ENCODE measurements at places on chromosomes 11 and 22.

GRCh38 chr22:25641650-25642049, 77.2 kb downstream of the GRK3 start:
- DNase-seq = no peak

GRCh38 chr11:35390737-35391682, 28.3 kb downstream of the SLC1A2 start:
- DNase-seq = no peak

DNA sequence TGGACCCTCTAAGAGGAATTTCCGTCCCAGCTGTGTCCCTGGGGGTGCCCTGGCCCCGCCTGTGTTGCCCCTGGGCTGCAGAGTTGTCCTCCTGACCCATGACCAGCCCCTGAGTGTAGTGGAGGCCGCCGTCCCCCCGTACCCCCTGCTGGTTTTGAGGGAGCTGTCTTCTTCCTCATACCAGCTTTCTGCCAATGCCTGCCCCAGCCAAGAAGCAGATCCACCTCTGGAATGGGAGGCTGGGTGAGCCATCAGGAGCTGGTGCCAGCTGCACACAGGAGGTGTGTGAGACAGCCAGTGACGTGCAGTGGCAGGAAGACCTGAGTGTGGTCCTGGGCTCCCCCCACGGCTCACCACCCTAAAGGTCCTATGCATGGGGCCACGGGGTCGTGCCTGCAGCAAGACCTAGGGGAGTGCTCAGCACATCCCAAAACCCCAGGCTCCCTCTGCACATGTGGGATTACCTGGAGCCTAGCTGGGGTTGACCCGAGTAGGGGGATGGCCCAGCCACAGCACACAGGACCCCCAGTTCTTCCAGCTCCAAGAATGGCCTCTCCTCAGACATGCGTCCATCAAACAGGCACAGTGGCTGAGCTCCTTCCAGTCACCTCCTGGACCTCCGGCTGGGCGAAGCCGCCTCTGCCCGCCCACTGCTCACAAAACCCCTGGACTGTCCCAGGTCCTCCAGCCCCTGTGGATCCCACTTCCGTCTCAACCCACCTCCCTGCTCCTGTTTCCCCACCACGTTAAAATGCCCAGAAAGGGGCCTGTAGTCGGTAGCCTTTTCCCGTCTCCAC, 647.6 kb downstream of the BRD1 start:
- DNase-seq = no peak

- DNase-seq = no peak
Measured at GRCh38 chr11:116948391-116948790, 111.0 kb upstream of the APOA1 start.

DNA sequence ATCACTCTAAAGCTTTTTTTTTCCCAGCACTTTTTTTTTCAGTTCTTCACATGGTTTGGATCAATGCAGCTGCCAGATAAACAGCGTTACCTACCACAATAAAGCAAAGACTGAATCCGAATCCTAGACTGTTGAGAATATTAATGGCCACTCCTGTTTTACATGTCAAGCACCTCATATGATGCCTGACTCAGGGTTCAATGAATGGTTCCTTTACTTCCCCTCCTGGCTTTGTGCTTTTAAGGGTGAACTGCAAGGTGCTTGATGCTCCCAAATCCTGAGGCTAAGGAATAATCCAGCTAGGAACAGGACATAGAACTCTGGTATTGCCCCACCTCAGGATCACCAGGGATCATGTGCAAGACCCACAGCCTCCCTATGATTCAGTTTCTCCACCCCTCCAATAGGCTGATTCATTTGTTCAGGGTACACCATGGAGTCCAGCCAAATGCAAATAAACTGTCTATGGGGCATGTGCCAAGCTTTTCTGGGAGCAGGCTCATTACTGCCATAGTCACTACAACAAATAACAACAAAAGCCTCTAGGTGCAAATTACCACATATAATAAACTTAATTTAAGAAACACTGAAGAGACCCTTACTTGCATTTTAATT, 104.3 kb downstream of the GAB2 start:
- DNase-seq = no peak

DNA sequence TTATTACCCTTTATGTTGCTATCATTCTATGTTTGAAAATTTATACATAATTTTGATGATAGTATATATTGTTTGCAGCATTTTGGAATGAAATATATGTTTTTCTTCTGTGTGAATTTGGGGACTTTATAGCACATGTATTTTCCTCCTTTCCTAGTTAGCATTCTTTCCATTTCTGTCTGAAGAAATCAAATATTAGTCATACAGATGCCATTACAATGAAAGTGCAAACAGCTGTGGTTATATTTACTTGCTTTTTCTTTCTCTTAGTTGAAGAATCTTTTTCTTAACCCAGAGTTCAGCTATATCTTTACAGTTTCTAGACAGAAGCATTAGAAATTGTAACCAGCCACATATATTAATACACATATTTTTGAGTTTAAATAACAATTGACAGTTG, 753.1 kb upstream of the ARHGAP42 start:
- DNase-seq = no peak

DNA sequence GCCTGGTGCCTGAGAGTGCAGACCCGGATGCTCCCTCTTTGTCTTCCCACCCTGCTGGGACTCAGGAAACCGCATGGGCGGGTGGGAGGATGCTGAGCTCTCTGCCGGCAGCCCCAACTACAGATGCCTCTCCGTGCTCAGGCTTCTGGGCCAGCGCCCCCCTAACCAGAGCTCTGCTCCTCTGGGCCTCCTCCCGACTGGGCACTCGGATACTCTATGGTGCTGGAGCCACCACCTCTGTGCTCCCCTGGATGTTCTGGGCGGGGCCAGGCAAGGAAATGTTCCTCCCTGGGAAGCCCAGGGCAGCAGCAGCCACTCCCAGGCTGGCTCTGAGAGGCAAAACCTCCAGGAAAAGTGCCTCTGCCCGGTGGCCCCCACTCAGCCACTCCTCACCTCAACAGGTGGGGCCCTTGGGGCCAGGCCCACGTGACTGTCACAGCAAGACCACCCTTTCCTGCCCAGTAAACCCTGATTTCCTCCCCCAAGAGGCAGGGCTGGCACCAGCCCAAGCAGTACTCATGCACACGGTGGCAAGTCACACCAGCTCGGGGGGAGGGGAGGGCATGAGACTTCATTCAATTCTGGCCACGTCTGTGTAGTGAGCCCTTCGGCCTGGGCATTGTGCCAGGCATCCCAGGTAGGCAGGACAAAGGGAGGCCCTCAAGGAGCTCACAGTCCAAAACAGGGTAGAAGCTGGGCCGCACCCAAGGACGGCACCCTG, 54.7 kb upstream of the TCF20 start:
- no peak for DNase-seq

DNA sequence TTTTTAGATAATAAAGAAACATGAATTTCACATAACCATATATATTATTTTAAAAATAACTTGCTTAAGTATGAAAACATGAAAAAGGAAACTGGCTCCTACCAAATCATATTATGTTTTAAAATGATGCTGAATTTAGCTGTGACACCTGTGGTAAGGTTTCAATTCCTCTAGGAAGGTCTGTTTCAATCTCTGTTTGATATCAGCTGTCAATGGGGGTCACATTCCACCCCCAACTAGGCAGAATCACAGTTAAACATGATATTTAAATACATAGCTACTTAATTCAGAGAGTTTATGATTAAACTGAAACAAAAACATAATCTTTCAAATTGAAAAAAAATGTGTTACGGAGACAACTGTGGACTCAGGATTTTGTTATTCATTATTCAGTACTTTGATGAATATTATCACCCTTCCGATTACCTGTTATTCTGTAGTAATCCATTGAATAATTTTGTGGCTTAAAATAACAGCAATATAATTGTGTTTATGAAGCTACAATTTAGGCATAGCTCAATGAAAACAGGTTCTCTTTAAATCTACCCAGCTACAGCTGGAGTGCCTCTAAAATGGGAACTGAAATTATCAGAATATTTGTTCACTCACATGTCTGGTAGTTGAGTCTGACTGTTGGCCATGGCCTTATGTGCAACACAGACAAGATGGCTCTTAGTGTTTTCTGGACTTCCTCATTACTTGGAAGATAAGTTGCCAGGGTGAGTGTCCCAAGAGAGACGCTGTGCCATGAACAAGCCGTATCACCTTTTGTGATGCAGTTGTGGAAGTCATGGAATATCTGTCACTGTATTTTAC, 244.6 kb upstream of the ANO3 start:
- DNase-seq = no peak

DNA sequence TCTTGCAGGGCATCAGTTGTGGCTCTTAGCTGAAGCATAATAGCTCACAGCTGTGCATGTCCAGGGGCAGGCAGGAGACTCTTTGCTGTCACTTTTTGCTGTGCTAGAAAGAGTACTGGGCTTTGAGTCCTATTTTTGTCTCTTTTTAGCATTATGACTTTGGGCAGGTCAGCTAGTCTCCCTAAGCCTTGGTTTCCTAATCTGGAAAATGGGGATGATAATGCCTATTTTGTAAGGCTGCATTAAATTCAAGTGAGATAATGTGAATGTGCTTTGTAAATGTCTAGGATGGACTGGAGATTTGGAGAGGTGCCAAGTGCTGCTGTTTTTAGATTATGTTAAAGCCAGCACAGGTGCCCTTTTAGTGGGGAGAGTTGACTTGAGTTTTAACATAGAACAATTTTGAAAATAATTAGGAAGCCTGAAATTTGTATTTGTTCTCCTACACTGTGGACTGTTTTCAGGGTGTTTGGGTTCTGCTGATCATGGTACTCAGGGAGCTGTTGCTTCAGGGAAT, 19.1 kb downstream of the CABIN1 start:
- no peak for DNase-seq

DNA sequence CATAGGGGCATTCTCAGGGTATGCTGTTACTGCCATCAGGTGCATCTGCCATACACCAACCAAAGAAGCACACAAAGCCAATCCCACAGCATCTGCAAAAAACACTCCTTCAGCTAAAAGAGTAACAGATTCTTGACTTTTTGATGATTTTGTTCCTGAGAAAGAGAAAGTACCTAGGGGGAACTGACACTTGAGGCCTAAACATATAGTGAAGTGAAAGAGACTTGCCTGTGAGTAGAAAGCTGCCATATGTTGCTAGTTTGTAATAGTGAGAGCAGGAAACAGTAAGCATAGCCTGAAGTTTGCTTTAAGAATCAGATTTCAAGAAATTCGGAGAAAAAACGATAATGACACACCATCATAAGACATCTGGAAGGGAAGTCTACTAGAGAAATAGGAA, 97.9 kb upstream of the CTSC start:
- DNase-seq = no peak

DNA sequence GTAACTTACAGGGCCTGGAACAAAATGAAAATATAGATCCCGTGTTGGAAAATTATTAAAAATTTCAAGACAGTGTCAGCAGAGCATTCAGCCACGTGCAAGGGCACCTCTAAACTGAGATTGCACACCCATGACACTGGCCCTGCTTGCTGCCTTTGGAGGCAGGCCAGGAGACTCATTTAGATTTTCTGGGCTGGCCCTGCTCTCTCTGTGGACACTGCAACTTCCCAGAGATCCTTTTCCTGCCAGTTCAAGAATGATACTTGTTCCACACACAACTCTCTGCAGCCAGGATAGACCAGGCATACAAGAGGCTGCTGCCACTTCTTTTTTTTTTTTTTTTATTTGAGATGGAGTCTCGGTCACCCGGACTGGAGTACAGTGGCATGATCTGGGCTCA, 56.7 kb upstream of the PTPRJ start:
- no peak for DNase-seq

DNA sequence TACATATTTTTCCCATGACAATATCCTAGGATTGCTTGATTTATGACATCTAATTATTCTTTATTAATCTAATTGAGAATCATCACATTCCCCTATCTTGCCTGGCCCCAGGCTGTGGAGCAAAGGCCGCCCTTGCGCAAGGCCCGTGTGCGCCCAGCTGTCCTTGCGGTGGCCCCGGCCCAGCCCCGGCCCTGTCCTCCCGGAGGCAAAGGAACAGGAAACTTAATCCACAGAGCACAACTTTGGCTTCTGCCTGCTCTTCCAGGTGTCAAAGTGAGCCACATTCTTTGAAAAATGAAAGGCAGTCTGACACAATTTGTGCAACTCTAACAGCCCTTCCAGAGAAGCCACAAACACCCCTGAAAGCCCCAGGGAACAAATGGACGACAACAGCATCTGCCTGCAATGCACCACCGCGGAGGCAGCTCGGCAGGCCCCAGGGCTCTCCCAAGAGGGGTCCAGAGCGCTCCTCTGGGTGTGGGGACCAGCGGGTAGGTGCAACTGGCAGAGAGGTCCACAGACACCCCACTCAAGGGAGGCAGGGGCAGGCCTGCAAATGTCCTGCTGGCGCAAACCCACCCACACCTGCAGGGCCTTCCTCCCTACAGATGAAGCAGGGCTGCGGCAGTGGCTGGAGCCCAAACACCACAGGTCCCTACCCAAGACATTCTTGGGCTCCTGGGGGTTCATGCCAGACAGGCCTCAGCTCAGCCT, 30.3 kb downstream of the GNB1L start:
- no peak for DNase-seq

DNA sequence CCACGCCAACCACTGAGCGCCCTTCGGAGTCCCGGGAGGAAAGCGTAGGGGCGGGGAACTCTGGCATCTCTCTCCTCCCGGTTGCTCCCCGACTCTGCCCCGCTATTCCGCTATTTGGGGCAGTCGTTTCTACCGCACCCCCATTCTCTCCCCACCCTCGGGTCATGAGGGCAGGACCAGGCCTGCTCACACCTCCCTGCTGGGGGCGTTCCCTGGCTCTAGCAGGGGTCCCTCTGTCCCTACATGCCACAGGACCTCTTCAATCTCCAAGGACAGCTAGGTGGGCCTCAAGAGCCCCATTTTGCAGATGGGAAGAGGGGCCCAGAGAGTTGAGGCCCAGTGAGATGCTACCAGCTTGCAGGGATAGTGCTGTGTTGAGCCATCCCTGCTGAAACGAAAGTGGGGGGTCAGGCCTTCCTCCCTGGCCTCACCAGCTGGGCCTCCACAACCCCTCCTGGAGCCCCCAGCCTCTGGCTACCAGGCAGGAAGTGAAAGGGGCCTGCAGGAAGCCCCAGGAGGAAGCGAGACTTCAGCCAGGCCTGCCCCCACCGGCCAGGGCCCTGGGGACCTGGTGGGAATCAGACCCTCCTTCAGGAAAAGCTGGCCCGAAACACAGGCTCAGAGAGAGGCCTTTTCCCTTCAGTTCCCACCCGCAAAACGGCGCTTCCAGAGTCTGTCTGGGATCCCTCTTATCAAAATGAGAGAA, 5.5 kb upstream of the SHISA8 start:
- DNase-seq = no peak

DNA sequence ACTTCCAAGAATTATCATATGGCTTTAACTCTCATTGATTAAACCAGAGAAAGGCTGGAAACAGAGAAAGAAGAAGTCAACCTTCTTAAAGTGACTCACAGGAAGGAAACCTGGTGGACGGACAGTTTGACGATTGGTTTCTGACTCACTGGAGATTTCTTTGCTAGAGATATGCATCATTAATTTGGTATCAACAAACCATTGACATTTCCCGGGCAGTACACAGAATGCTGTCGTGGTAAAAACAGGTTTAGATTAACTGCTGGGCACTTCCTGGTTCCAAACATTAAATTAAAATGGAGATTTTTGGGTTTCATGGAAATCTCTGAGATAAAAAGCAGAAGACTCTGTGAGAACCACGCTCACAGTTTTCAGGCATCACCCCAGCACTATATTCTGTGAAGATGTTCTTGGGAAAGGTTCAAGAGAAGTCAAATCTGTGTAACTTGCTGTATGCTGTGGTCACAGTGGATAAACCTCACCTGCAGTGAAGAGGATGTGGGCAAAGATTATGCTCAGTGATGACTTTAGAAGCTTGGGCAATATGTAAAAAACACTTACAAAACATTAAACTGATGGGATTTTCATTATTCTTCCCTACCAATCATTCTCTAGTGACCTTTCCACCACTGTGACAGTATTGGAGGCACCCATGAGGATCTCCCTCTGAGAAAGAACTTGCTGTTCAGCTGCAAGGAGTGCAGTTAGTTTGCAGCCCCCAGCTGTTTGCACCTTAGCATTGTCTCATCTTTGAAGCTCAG, 61.1 kb upstream of the CD44 start:
- DNase-seq = no peak
